ENCODE measurements at places on chromosomes 6 and 20.

DNA sequence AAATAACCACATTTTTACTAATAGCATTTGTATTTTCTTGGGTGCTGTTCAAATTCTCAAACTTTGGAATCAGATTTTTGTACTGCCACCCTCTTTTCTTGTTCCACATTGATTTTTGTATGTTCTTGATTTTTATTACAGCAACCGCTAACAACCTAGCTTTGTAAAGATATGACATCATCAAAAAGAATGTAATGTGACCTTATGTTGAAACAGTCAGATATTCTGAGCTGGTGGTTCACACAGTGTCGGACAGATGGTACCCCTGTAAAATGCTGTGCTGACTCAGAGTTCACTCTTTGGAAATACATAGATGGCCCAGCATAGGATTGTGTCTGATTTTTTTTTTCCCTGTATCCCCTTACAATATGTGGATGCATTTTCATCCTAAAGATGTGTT lies 118.9 kb downstream of the QKI start:
- no peak for DNase-seq

DNA sequence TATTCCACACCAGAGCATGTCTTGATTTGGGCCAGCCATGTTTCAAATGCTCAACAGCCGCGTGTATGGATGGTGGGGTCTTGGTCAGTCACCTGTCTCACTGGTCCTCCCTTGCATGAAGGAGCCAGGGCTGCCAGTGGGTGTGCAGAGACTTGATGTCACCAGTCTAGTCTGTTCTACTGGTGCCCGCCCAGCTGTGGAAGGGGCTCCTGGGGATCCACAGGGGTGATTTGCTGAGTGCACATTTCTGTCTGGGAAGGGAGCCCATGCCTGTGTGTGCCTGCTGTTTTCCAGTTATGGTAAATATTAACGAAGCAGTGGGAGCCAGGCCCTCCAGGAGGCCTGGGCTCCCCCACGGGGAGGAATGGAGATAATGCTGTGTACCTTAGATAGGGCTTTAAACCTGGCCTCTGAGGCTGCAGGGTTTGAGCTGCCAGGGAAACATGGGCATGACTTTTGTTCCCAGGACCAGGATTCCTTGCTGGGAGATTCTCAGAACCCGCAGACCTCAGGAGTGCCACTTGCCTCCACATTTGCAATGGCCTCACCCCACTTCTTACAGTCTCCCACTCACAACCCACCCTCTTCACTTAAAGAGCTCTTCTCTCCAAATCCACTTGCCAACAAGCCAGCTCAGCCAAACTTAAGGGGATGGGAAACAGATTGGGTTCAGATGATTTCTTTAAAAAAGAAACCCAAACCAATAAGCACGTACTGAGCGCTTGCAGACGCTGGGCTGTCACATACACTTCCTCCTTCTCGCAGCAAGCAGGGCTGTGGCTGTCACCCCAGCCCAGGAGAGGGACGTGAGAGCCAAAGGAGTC lies 54.1 kb downstream of the VEGFA start:
- no peak for DNase-seq

DNA sequence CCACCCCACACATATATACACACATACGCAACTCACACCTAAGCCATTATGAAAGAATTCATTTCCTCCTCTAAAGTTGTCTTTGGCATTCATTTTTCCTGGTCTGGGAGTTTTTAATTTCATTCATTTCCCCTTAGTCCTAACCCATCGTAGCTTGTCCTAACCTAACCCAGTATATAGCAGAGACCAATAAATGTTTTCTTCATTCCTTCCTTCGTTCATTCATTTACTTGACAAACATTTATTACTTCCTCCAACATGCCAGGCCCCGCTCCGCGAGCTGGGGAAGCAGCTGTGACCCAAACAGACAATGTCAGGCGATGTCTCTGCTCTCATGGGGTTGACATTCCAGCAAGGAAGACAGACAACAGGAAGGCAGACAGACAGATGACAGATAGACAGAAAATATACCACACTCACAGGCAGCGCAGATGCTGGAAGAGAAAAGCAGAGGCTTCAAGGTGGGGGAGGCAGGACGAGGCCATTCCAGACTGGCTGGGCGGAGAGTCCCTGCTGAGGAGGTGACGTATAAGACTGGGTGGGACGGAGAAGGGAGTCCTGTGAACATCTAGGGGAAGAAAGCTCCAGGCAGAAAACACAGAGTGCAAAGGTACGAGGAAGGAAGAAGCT lies 33.7 kb upstream of the SIRPA start:
- no peak for DNase-seq

GRCh38 chr20:50815162-50815989 lies 20.5 kb downstream of the BCAS4 start:
- no peak for DNase-seq

DNA sequence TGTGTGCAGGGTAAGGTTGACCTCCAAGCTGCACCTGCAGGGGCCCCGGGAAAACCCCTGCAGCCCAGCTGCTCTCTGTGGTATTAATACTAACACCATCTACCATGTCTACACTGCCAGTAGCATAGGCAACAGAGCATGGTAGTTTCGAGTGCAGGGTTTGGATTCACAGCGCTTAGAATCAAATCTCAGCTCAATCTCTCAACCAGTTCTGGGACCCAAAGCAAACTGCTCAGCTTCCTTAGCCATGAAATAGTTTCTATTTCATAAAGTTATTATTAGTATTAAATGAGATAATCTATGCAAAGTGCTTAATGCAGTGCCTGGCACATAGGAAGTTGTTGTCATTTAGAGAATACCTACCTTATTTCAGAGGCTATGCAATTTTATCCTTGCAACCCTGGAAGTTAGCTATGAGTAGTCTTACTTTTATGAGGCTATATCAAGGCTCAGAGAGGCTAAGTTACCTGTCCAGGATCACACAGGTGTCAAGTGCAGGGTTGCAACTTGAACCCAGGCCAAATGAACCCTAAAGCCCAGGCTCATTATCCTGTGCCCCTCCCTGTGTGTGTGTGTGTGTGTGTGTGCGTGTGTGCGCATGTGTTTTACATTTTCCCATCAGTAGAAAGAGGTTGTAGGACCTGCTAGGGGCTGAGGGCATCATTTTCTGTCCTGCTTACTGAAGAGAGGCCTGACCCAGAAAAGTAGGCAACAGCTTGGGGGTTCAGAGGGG lies 27.6 kb upstream of the MRPS18A start:
- no peak for DNase-seq

GRCh38 chr6:118574051-118574865 lies 26.2 kb downstream of the PLN start:
- no peak for DNase-seq

DNA sequence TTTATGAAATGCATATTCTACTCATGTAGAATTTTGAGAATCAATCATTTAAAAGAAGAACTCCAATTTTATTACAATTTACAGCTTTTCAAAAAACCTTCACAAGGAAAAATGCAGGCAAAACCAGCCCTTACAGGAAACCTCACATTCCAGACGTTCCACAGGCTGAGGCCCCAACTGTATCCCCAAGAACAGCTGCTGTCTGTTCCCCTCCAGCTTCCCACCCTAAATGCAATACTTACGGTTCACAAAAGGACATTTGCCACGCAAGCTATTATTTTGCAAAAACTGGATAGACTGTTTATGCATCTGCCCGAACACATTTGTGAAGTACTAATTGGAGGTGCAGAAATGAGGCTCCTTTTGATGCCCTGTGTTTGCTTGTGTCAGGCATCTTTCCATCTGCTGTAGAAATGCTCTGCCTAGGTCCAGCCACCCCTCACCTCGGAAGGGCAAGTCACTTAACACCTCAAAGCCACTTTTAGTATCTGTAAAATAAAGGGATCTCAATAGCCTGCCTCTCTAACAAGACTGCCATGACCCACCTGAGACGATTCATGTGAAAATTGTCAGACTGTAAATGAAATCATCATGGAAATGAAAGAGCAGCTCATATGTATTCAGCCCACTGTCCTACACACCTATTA lies 26.5 kb downstream of the PDE10A start:
- no peak for DNase-seq

DNA sequence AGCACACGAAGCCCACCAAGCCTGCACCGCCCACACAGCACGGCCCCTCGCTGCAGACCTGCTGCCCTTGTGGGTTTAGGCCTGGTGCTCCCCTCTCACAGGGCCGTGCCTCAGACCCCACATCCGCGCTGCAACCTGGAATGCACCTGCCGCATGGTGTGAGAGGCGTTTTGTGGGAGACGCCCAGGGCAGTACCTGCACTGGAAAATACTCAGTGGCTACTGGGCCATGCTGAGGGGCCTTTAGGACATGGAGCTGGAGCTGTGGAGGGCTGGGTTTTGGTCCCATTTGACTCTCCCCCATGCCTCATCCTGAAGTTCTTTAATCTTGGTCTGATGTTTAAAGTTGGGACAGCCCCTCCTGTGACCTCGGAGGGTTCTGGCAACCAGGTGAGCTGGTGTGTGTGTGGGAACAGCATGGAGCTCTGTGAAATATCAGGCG lies 116.3 kb downstream of the ERMARD start:
- DNase-seq: no peak

DNA sequence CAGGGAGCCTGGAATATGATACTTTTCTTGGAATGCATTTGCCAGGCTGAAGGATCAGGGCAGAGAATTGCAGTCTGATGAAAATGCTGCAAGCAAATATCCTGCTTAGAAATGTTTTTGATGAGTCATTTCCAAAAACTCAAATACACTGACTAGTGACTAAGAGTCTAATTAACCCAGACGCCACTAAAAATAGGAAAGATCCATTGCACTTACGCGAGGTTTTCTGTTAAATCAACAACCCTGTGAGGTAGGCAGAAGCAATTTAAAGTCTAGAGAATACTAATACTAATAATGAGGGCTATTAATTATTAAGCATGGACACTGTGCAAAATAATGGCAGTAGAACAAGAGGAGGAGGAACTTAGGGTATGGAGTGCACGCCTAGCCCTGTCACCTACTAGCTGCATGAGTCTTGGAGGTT lies 130.1 kb upstream of the DOK5 start:
- no peak for DNase-seq

GRCh38 chr20:20227013-20227571 lies 140.8 kb upstream of the INSM1 start:
- DNase-seq: no peak

- DNase-seq: no peak
Observed at GRCh38 chr20:11497545-11497944, 420.1 kb upstream of the BTBD3 start.

DNA sequence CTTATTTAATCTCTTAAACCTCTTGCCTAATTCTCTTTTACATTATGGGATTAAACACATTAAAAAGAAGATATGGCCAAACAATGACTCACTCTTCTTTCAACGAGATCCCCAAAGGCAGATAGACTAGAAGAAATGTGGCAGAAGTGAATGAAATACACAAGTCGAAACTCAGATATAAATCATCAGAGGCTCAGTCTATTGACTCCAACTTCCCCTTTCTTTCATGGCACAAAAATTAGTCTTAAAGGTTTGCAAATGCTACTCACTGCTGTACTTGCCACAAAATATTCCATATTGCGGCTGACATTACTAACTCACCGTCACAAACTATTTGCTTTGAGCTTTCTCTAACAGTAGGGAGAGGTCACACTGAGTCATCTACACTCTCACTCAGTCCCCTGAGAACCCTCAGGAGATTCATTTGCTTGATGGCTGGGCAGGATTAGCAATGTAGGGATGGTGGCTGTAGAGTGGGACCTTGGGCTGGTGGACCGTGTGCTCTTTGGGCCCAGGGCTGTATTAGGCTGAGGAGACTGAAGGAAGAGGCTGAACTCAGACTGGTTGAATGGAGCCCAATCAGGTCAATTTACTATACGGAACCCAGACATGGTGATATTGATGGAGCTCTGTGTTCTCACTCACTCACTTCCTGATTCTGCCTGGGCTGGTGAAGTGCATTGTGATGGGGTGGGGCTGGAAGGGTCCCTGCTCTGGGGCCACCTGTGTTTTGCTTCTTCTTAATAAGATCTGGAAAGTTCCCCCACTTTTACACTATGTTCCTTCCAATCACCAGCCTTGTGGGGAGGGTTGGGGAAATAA lies 42.8 kb upstream of the UBR2 start:
- DNase-seq: no peak

DNA sequence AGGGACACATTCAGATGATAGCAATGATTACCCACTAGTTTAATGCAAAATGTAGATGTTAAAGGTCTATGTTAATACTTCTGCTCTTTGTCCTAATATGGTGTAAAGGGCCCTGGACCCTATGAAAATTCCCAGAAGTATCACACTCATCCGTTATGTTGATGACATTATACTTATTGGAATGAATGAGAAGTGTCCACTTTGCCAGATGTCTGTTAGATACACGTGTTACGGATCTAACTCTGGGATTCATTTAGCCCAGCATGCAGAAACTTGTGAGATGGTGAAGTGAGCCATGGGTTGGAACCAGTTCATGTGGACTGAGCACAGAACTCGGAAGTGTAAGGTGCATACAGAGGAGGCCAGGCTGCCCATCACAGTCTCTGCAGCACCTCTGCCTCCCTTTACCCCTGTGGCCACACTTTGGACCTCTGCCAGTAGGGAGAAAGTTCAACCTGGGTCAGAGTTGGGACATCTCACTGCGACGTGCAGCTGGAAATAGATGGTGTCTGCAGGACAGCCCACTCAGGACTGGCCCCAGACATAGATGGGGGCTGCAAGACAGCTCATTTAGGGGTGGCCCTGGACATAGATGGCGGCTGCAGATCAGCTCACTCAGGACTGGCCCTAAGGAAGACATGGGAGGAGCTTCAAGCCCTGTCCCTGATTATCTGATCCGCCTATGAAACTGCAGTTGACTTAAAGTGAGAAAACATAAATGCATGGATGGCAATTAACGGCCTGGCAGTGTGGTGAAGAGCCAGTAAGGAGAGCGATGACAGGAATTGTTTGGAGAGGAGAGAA lies 71.2 kb upstream of the THBS2 start:
- no peak for DNase-seq

DNA sequence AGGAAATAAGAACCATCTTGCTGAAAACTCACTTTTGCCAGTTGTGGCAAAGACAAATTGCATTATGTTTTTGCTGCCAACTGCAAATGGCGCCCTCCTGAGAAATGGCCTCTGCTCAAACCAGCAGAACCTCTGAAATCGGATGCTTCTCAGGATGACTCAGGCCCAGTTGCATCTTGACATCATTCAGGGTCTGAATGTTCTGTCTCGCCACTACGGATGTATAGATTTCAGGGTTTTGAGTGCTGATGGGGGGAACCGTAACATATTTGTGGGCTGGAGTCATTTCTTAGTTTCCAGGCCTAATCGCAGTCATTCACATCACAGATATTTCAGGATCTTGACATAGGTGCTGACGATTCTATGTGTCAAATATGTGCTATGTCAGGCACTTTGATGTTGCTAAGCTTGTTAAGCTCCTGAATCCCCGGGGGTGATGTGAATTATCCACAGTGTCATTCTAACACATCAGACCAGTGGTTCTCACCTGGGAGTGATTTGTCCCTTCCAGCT lies 207.1 kb downstream of the NFATC2 start:
- DNase-seq: no peak

Data from cerebellar nuclear complex (tissue), 1 donor.